HCEC 1CT (cell line): ENCODE measurements at places on chromosomes 7 and 10.

DNA sequence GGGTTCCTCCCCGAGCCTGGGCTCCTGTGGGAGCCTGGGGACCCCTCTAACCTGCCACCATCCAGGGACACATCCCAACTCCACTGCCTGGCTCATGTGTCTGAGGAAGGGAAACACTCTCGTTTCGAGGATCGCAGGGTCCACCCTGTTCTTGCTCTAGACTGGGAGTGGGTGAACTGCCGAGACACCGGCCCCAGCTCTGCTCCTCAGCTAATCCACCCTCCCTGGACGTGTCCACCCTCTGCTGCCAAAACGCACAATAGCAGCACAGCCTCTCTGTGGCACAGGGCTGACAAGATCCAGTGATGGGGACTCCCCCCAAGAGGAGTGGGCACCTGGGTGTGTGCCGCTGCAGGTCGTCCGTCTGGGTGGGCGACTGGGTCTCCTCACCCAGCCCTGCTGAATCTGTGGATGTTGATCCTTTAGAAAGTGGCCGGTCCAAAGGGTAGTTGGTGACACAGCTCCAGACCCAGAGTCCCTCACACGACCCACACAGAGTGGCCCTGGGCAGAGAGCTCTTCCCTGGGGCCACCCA lies 65.2 kb upstream of the FAM20C start:
- no peak for DNase-seq

DNA sequence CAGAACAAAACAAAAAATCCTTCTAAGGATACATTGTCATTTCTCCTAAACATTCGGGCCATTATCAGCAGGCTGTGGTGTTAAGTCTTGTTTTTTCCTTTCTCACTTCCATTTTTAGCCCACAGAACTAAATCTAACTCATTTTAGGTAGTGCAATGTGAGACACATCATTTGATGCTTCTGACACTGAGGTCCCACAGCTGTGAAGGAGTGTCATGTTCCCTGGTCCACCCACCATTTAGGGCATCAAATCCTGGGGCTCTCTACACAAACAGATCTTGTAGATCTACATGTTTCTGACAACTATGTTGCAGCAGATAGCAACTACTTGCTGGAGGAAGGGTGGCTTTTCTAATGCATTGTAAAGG lies 232.5 kb upstream of the IGFBP3 start:
- DNase-seq = no peak

GRCh38 chr10:71482620-71483019 lies 85.9 kb downstream of the CDH23 start:
- DNase-seq = no peak

- DNase-seq = peak; percentile 36
Observed at GRCh38 chr7:136687693-136688322, 180.6 kb upstream of the CHRM2 start.

GRCh38 chr7:12684733-12685132 lies 2.7 kb upstream of the ARL4A start:
- DNase-seq = no peak

- no peak for DNase-seq
Observed at GRCh38 chr10:83959328-83959727, 180.0 kb upstream of the GHITM start.

- no peak for DNase-seq
Observed at GRCh38 chr10:133127291-133128125, 32.5 kb upstream of the KNDC1 start.

DNA sequence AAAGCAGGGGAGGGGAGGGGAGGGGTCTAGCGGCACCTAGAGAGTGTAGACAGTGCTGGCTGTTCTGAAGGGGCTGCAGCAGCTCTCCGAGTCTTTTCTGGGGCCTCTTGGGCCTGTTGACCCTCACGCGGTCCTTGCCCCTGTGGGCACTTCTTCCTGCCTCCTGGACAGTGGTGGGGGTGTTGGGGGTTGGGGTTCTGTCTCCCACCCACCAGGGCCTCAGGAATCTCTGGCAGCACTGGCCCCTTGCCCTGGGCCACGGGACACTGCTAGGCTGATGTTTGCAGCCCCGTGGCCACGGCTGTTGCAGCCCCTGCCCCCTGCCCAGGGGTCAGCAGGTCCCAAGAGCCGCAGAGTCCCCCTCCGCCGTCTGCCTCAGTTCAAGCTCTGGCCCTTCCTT lies 68.9 kb upstream of the INPP5A start:
- no peak for DNase-seq

DNA sequence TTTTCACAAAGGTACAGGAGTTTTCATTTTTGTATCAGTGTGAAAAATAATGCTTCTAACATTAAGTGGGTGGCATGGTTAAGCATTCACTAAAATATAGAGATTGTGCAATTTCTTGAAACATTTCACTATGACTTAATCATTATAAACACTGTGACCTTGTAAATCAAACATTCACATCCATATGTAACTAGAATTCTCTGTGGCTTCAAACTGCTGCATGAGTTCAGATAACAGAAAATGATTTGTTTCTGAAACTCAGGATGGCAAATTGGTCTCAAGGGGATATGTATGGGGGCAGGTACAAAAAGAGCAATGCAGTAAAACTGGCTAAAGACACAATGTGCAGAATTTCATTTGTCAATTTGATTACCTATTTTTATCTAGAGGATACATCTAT lies 3.8 kb downstream of the FAM133B start:
- DNase-seq = peak; percentile 80
